ENCODE measurements at places on chromosomes 3 and 15.

DNA sequence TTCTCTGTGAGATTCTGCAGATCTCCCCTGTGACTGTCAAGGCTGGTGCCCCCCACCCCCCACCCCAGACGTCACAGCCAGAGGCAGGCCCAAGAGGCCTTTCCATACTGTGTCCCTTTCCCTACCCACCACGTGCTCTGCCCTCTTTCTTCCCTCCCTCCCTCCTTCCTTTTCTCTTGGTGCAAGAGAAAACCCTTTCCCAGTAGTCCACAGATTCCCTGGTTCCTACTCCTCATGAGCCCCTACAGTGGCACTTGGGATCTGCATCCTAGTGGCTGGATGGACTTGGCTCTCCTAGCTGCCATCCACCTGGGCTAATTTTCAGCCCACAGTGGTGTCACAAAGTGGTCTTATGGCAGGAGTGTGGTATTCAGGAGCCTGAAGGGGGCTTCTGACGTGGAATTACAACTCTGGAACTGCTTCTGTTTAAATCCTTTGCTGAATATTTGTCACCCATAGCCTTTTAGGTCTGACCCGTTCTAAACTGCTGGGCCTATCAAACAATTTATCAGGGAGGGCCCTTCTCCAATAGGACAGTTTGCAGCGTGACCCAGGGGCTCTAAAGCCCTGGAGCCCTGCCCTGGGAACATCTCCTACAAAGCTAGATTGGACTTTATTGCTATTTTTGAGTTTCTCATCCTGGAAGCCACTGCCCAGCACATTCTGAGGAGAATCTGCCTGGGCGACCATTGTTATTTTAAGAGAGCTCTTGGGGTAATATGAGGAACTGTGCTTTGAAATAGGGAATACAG, 35.3 kb downstream of the KLF13 start:
- DNase-seq, result no peak

DNA sequence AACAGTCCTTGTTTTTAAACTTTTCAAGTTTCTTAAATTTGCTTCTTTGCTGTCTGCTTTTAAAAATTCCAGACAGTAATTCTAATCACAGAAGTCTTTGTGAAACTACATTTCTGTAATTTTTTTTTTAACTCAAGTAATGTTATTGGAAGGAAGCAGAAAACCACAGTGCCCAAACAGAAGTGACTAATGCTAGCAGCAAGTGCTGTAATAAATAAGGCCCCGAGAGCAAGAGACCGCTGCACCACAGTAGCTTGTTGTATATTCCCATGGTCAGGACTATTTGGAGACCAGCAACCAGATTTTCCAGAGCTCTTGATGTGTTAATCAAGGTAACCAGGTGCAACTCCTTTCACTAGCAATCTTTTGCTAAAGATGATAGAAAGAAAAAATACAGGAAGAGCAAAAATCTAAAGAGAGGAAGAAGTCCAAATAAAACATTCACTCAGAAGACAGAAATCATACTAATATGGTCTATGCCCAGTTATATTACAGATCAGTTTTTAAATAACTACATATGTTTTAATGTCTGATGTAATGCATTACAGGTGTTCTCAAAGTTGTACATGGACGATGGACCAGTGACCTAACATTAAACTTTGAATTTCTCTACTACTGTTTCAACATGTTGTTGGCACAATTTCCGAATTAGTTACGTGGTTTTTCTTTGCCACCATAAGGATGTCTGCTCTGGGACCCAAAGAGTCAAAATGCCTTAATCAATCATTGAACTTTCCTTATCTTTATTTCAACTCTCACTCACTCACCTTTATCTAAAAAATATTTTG, 36.4 kb downstream of the WWTR1 start:
- DNase-seq, result no peak

DNA sequence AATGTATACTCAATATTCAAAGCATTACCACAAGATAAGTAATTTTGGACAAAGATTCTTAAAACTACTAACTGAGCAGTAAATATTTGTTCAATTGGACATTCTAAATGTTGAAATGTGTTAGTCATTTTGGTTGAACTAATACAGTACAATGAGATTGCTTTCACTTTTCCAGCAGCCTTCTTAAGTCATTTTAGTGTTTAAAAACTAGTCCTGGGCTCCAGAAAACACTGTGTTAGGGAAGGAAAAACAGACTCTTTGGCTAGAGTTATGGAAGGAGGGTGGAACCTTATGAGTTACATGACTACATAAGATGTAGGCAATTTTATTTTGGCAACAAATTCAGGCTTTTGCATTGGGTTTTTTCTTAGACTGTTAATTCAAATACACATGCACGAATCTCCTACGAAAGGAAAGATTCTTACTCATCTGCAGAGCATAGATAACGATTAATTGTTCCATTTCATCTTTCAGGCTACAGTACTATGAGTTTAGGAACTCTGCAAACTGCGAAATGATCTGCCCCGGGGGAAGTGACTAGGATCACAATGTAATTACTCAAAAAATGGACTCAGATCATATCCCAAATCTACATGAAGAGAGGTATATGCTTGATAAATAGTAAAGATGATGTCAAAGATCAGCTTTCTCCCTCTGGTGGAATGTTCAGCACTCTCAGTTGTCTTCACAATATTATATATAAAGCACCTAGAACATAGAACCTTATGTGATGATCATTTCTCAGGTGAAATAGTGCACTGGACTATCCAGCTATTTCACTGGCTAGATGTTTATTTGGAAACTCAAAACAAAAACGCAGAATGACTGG, 492.8 kb upstream of the MDFIC2 start:
- DNase-seq, result no peak

GRCh38 chr3:78035131-78035641, 995.3 kb downstream of the ROBO2 start:
- DNase-seq, result no peak

DNA sequence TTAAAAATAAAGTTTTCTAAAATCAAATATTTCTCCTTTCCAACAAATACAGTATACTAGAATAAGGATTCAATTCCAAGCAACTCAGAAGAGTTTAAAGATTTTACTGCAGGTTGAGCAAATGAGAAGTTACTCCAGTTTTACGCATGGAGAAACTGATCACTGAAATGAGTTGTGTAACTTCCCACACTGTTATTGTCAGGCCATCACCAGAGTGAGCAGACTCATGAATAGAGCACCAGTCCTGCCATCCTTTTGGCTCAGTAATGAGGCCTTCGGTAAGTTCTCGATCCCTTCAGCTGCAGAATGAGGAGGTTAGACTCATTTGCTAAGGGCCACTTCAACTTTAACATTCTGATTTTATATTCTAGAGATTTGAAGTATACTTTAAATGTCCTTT, 48.1 kb downstream of the OSBPL10 start:
- no peak for DNase-seq

DNA sequence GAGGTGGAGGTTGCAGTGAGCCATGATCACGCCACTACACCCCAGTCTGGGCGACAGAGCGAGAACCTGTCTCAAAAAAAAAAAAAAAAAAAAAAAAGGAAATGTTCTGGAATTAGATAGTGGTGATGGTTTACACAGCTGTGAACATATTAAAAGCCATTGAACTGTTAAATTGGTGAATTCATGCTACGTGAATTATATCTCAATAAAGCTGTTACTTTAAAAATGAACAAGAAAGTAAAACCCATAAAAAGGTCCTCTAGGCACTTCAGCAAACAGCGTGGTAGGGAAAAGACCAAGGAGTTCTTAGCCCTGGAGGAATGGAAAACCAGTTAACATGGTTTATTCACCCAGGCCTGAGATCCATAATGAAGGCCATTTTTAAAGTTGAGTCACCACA, 180.1 kb downstream of the ATG7 start:
- no peak for DNase-seq

DNA sequence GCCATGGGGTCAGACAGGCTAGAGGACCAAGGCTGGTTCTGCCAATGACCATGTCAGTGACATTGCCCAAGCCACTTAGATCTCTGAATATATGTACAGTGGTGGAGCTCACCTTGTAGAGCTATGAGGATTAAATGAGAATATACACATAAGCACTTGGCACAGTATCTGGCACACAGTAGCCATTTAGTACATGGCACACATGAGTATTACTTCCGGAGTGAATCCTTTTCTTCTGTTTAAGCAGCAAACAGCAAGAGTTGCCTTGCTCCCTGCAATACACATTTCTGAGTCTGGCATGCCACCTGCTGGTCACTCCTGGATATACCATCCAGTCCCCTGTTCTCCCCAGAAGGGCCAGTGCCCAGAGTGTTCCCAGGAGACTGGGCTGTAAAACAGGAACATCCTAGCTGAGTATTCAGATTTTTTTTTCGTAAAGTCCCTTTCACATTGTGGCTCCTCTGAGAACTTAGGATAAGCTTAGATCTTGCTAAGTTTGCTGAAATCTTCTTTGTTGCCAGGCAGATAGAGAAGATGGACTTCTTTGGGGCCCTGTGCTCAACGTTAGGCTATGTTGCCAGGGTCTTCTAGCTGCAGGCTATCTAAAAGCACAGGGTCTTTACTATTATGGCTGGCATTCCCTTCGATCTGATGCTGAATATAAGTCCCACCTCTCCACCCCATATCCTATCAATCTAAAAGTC, 203.4 kb downstream of the ADAMTS9 start:
- DNase-seq, result peak; percentile 85

DNA sequence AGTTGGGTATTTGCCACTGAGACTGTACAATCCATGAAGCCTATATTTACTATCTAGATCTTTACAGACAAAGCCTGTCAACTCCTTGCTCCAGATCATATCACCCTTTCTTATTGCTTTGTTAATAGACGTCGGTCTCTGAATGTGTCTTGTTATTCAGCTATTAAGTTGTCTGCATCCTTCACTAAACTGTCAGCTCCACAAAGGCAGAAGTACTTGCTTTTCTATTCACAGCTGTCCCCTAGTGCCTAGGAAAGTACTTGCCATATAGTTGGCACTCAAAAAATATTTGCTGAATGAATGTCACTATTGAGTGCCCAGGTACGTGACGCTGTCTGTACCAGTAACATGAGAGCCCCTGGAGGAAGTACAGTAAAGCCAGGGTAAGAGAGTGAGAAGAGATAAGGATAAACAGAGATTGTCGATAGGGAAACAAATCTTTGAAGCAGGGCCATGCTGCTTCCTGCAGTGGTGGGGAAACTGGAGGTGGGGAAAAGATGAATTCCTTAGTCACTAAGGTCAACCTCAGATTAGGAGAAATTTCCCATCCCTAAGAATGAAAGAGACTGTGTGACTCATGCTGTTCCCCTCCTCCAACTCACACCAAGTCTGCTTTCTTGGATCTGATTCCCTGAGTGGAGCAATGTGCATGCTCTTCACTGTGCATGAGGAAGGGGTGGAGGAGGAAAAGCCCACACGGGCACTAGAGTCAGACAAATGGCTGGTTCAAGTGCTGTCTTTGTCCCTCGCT, 36.3 kb downstream of the PRICKLE2 start:
- DNase-seq, result no peak

DNA sequence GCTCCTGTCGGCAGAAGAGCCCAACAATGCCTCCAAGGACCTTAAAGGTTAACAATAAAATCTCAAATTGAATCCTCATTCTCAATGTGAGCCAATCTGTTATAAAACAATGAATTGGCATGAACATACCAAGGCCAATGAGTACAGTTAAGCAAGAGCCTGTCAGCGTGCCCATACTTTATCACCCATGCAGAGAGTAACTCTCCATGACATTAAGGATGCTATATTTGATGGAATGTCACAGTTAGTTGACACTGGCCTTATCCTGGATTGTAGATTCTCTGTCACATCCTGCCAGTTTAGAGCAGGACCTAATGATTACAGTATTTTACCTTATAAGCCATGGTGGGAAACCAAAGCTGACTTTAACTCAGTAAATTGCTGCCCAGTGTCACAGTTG, 335.4 kb upstream of the MDFIC2 start:
- DNase-seq, result no peak

DNA sequence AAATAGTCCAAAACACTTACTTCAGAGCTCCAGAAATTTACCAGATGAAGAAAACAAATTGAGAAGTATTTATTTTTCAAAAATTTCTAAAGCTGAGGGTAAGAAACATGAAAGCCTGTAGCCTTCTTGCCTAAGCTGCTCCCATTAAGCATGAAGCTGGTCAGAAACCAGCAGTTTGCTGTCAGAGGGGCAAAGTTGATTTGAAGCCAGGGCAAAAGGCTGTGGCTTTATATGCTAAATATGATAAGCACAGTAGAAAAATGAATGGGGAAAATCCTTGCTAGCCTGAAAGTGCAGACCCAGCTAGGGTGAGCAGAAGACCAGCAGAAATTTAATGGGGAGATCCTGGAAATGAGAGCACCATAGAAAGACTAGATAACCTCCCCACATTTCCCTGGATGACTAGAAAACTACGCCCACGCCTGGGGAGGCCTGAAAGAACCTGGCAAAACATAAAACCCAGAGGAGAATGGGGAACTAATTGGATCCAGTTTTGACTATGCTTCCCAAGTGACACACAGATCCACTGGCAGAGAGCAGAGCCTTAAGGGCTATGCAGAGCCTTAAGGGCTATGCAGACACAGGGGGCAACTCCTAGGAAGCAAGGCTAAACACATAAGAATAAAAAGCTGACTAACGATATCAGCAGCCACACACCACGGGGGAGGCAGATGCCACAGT, 43.0 kb upstream of the HEG1 start:
- DNase-seq, result no peak

DNA sequence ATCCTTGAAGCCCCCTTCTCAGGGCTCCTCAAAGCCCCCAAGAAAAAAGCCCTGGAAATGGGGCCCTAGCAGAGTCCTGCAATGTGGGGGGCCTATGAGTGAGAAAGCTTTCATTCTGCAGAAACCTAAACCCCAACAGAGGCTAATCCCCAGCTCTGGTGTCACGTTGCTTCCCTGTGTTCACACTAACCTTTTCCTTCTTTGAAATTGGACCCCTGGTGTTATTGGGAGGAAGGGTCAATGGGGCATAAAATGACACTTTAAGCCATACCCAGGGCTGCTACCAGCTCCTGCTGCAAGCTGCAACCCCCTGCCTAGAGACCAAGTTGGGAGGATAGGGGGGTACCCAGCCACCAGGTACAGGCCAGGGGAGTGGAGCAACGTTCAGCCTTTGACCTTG, 2.1 kb downstream of the CYP1A2 start:
- DNase-seq, result no peak

GRCh38 chr3:170307671-170308405, 49.7 kb upstream of the SKIL start:
- no peak for DNase-seq

DNA sequence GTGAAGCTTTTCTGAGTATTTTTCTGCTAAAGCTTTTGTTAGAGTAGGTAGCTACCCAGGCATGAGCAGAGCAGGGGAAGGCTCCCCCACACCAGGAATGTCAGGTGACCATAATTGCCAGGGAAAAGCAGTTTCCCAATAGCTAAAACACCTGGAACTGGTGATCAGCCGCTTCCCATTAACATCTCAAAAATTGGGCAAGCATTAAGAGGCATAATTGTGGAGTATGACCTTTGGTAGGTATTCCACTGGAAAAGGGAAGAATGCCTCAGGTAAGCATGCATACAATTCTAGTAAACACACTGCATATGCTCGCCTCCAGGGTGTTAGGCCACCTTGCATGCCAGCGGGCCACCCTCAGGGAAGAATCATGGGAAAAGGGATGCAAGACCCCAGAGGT, 84.5 kb downstream of the CCR1 start:
- DNase-seq, result no peak

DNA sequence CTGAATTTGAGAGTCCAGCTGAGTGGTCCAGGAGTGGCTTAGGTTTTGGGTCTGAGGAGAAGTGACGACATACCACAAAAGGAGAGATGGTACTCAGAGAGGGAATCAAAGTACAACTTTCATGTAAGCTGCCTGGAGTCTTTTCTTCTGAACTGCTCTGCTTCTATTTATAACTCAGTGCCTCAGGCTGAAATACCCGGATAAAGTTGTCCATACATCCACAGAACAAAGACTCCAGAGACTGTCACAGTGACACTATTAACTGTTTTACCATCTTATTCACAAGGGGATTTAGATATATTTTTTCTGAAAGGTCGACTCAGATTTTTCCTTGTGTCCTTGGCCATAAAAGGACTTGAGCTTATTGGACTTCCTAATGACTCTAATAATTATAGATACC, 264.3 kb upstream of the DNAJC19 start:
- no peak for DNase-seq

All from type B pancreatic cell (in vitro differentiated cells).